ENCODE measurements at places on chromosomes 13 and 19.

GRCh38 chr13:47503475-47503874, 497.6 kb downstream of the SUCLA2 start:
- DNase-seq, result peak; percentile 87

- DNase-seq, result no peak
Measured at GRCh38 chr13:29750183-29750530, 100.3 kb downstream of the UBL3 start.

- no peak for DNase-seq
Measured at GRCh38 chr13:93220073-93220472, 6.5 kb upstream of the GPC6 start.

DNA sequence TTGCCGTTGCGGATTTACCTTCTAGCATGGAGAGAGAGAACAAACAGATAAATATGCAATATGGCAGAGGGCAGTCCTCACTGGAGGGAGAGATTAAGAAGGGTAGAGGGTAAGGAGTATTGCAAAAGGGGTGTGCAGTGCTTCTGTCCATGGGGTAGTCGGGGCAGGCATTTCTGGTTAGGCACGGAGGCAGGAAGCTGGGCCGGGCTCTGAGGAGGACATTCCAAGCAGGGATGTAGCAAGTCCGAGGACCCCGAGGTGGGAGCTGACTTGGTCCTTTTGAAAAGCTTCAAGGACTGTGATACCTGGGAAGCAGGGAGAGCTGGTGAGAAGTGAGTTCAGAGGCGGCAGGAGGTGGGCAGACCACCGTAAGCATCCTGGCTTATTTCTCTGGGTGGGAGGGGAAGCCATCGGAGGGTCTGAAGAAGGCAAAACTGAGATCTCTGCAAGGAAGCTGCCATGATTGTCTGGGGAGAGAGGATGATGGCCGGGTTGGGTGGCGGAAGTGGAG, 214.9 kb downstream of the FGF9 start:
- no peak for DNase-seq

GRCh38 chr13:101401196-101401595, 15.1 kb downstream of the NALCN start:
- DNase-seq, result no peak

GRCh38 chr19:5074407-5074806, 105.5 kb downstream of the KDM4B start:
- no peak for DNase-seq

GRCh38 chr19:34278783-34279182, 24.4 kb downstream of the GARRE1 start:
- DNase-seq, result no peak

GRCh38 chr19:23789246-23789645, 30.6 kb upstream of the ZNF681 start:
- DNase-seq, result no peak

GRCh38 chr19:53463263-53463662, 4.3 kb upstream of the ZNF813 start:
- no peak for DNase-seq

- peak; percentile 23 for DNase-seq
Measured at GRCh38 chr19:3748965-3749364, 12.5 kb downstream of the APBA3 start.

- no peak for DNase-seq
Measured at GRCh38 chr19:16435999-16436650, 35.6 kb downstream of the EPS15L1 start.

DNA sequence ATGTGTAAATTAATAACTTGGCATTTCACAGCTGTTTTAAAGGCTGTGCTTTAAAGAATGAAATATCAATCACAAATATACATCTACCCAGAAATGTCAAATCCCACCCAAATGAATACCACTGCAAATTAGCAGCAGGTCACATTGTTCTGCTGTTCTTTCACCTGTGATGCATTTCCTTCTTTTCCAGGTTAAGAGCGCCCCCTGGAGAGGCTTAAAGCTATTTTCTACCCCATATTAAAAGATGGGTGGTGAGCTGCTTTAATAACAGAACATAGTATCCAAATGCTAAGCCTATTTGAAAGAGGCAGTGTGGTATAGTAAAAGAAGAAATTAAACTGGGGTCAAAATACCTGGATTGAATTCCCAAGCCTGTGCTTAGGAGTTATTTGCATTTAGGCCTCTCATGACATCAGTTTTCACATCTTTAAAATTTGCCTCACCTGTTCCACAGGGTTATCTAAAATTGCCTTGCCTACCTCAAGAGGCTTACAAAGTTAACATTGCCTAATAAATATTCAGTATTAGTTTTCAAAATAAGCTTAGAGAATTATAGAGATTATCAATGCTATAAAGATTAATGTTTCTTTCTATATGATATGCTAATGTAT, 396.9 kb upstream of the SLITRK5 start:
- DNase-seq, result peak; percentile 73

DNA sequence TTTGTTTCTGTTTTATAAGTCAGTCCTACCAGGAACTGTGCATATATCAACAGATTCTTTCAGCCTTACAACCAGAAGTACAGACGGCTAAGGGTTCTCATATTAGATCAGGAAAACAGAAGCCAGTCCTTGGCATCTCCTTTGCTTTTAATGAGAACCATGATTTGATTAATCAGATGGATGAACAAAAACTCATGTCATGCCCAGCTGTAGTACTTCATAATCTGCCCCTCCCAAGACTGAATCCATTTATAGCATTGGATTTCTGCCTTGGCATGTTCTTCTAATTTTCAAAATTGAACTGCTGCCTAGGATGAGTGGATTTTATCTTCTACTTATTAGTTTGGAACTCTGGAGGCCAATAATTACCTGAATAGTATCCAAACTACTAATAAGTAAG, 617.2 kb downstream of the SLITRK5 start:
- DNase-seq, result no peak

DNA sequence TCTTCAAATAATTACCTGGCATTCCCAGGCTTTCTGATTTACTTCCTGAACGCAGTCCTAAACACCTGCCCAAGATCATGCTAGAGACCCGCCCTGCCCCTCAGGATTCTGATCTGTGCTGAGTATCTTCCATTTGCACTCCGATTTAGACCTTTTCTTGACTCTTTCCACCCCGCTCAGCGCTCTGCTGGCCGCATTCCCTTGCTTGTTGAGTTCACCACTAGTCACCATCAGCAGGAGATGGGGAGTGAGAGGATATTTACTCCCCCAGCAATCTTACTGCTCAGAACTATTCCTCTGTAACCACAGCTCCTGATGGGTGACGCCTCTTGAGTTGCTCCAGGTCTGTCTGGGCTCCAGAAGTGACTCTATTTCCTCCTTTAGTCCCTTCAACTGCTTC, 419.4 kb upstream of the MIR17HG start:
- DNase-seq, result no peak

- DNase-seq, result no peak
Measured at GRCh38 chr13:30702006-30702405, 33.3 kb upstream of the ALOX5AP start.

DNA sequence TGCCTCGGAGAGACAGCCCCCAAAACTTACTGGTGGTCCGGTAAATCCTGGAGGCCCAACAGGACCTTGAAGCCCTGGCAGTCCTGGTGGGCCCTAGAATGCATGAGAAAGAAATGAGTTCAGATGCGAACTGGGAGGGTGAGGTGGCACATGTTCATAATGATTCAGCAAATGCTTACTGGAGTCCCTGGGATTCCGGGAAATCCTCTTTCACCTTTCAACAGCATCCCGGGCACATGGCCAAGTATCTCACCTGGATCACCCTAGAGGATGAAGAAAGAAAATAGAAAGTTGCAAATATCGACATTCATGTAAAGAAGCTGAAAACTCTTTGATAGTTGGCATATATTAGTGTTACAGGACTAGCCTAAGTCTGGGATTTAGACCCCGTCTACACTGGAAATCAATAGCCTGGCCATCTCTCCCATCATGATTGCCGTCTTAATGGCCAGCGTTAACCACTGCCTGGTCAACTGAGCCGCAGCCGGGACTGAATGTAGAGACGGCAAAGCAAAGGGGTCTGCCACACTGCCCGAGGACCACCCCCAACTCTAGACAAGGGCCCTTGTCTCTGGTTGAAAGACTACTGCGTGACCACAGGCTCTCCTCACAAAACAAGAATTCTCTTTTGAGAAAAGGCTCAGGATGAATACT, 96.9 kb downstream of the COL4A1 start:
- peak; percentile 45 for DNase-seq

DNA sequence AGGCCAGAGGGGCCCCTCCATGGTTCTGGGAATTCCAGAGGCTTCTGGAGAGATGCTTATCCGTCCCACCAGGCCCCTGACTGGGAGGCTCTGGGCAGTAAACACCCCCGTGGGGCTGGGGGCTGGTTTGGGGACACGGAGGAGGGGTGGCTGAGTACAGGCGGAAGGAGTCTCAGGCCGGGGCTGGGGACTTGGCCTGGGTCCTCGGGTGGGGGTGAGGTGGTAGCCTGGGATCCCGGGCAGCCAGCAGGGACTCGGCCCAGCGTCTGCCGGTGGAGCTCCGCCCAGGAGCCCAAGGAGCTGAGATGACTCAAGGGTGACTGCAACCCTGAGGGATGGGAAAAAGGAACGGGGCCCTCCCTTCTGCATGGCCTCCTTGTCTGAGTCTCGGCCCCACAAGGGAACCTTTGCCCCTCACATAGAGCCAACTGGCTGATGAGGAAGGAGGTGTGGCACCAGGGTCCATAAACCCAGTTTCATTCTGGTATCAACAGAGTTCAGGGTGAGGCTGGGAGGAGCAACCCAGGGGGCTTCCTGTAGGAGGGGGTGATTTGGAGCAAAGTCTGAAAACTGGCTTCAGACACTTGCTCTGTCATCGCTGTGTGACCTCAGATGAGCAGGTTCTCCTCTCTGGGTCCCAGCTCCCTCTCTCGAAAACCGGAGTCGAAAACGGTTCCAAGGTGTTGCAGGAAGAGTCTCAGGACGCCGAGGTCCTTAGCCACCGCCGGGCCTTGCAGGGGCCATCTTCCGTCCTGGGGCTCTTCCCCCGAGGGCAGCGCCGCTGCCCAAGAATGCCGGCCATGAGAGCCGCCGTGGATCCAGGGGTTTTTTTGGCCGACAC, 809 bp downstream of the MISP start:
- peak; percentile 72 for DNase-seq

- DNase-seq, result peak; percentile 15
Measured at GRCh38 chr19:52992109-52993004, 21.4 kb upstream of the ERVV-1 start.

DNA sequence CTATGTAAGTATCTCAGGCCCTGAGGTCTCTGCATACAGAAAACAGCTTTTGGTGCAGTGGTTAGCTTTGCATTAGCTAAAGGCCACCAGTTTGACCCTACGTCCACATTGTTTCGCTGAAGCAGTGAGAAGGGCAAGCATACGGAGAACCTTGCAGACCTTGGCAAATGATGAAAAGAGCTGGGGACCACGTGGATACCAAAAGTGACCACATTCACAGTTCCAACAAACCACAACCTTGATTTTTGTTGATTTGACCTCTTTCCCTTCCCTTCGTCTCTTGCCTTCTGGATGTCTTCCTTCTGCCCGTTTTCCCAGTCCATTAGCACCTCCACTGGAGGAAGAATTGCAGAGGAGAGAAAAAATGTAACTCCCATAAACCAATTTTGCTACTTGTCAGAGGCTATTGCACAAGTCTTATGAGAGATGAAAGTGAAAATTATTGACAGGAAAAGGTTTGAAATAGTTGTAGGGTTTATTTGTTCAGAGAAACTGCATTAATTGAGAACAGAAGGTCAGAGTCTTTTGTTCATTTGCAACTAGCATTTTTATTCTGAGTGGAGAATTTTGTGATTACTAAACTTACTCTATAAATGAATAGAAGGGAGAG, 293.9 kb upstream of the HTR2A start:
- DNase-seq, result peak; percentile 12

GRCh38 chr13:100234524-100235136, 145.7 kb downstream of the PCCA start:
- no peak for DNase-seq

DNA sequence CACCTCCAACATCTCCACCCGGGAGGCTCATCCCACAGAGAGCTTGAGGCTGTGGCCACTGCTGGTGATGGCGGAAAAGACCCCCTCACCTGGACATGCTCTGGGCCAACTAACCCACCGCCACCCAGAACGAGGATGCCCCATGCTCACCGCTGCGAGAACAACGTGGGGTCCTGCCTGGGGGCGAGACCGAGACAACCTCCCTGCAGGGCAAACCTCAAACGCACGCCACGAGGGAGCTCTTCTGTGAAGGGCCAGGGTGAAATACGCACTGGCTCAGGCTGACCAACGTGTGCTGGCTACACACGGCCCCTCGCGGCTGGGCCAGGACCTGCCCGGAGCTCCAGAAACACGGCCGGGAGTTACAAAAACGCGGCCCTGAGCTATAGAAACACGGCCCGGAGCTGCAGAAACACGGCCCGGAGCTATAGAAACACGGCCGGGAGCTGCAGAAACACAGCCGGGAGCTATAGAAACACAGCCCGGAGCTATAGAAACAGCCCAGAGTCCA, 19.0 kb upstream of the PLPP2 start:
- no peak for DNase-seq

GRCh38 chr13:76936763-76937162, 11.5 kb upstream of the ACOD1 start:
- DNase-seq, result no peak

- DNase-seq, result peak; percentile 99
Measured at GRCh38 chr19:42244347-42245220, 2.2 kb upstream of the GSK3A start.

GRCh38 chr13:30696278-30697176, 38.8 kb upstream of the ALOX5AP start:
- no peak for DNase-seq

DNA sequence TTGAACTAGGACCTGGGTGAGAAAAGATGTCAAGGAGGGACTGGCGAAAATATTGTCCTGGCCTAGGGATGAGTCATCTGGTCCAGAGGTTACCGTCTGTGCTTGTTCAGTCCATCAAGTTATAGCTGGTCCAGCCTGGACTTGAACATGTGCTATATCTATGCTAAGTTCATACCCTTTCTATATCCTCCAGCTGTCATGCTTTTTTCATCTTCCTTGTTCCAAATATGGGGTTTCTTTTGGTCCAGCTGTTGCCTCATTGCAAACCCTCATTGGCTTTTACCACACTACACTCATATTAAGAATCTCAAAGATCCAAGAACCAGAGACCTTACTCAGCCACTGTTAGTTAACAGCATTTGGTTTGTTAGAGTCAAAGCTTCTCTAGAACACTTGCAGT, 19.1 kb upstream of the KLF12 start:
- peak; percentile 26 for DNase-seq

DNA sequence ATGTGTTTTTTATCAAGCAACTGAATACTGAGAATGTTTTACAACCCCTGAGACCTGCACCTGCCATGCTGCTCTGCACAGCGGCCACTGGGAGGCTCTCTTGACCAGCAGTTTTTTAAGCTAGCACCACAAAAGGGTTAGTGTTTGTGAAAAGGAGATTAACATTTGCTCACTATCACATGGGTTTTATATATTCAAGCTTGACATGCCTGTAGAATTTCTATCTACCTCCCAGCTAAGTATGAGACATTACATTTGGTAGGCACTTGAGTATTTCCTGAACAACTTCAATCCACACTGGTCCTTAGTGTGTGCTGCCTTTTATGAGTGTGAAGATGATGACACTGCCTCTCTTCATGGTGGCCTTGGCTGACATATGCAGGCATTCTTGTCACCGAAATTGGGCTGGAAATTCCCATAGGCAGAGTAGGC, 1238.9 kb downstream of the UQCRFS1 start:
- DNase-seq, result peak; percentile 64

GRCh38 chr13:113327766-113328471, 30.9 kb downstream of the LAMP1 start:
- DNase-seq, result no peak

- peak; percentile 62 for DNase-seq
Measured at GRCh38 chr19:34120846-34121639, 51.3 kb upstream of the LSM14A start.
